ENCODE measurements at places on chromosomes 2 and 18.

- no peak for DNase-seq
These were observed 89.7 kb downstream of the SPTBN1 start for GRCh38 chr2:54545702-54546450.

- no peak for DNase-seq
These were observed 63.9 kb upstream of the CREB1 start for GRCh38 chr2:207465894-207466293.

GRCh38 chr2:233857511-233858141 is 3.3 kb upstream of the HJURP start:
- DNase-seq: peak; percentile 54

- no peak for DNase-seq
These were observed 241.3 kb upstream of the ZNF804A start for GRCh38 chr2:184357033-184357432.

DNA sequence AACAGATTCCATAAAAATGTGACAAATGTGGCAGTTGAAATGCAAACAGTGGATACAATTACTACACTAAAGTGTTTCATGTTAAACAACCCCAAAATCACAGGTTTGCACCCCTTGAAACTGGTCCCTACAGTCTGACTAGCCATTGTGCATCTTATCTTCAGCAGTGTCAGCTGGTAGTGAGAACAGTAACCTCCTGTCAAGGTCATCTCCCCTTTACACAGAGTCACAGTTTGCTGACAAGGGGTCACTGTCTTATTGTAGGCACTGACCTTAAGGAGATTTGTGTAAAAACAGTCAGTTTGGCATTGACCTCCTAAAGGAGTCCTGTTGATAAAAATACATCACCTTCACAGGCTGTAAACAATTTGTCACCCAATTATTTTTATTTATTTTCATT is 37.3 kb upstream of the TTC21B start:
- DNase-seq: no peak

DNA sequence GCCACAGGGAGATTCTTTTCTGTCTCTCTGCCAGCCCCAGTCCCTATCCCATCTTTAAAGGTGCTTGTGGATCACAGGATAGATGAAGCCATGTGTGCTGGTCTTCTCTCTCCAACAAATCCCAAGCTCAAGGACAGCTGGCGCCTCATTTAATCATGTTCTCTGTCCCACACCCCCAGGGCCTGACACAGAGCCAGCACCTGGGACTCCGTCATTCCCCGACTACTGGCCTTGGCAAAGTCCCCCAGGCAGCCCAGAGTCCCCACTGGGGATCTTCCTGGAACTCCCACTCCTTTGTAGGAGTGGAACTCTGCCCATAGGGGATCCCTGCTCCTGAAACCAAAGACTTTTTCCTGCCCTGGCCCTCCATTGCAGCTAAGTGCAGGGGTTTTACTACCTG is 60.8 kb downstream of the MTHFD2 start:
- DNase-seq: no peak

DNA sequence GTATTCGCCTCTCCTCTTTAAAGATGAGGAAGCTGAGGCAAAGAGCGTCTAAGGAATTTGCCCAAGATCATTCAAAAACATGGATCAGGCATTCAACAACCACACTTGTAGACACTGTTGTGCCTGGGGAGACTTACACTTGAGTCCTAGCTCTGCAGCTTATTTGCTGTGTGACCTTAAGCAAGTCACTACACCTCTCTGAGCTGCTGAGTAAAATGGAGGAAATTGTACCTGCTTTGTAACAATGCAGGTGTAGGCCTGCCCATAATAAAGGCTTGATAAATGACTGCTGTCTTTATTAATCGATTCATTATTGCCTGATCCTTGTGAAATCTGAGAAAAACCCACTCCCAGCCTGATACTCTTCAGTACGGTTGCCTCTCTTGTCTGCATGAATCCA is 30.8 kb downstream of the EN1 start:
- no peak for DNase-seq

- no peak for DNase-seq
These were observed 90.1 kb upstream of the TGFA start for GRCh38 chr2:70643715-70644114.

- DNase-seq: no peak
These were observed 95.9 kb upstream of the GRB14 start for GRCh38 chr2:164717000-164717803.

DNA sequence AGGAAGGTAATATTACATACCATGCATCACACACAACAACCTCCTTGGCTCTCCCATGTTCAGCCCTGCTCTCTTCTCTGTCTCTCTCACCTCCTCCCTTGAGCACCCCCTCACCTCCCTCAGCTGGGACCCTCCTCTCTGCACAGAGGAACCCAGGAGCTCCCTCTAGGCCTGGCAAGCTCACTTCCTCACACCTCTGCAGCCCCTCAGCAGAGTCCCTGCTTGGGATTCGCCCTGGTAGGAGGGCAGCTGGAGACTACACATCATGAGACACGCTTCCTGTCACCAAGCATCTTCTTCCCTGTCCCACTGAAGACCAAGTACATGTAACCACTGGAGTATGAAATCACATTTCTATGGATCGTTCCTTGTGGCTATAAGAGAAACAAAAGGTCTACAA is 51.0 kb downstream of the ADD2 start:
- no peak for DNase-seq

GRCh38 chr2:180907731-180908130 is 72.7 kb upstream of the UBE2E3 start:
- DNase-seq: no peak

GRCh38 chr18:30489890-30490643 is 552.5 kb downstream of the DSC3 start:
- no peak for DNase-seq

DNA sequence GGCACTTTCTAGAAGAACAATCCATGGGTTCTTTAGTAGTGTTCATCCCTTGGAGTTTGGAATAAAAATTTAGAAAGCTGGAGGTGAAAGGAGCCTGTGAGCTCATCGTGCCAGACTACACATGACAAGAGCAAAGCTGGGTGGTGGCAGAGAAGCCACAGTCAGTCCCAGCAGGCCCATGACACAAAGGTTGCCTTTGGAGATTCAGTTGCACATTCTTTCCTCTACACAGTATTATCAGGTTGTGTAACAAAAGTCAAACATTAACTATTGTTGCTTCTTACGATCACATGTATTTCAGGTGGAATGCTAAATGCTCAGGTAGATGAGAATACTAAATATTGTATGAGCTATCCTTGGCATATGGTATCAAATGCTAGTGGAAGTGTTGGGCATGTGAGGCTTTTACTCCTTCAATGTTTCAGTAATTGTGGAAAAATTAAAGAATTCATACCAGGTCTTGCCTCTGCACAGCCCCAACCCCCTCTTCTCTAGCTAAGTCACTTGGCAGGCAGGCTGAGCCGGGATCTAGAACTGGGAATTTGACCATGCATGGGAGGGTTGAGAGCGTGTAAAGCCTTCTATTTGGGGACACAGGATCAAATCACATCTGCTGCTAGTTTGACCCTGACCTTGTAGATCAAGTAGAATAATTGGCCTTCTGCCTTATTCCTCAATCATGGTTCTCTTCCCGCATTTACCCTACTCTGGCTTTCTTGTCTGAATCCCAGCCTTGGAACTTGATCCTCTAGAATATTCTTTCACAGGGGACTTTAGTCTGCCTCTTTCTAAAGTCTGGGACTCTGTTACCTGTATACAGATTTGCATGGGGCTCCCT is 230.9 kb downstream of the GCA start:
- DNase-seq: no peak

- DNase-seq: no peak
These were observed 13.1 kb downstream of the TGIF1 start for GRCh38 chr18:3463051-3463450.

- DNase-seq: no peak
These were observed 199.4 kb upstream of the RASGRP3 start for GRCh38 chr2:33277002-33277426.

DNA sequence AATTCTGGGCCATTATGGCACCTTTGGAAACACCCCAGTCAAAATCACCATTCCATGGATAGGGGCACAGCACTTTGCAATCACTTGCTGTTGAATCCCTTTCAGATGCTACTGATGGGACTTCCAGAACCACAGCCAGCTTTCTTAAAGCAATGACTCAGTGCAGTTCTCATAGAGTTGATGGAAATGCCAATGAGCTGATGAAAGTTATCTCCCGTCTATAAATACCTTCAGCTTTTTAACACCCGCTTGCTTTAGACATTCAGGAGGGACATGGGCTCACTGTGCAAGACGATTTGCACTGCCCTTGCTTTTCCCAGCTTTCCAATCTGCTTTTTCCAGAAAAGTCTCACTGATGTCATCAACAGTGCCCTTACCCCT is 66.7 kb upstream of the RPL31 start:
- no peak for DNase-seq

GRCh38 chr2:170433448-170433847 is 255.5 kb downstream of the MYO3B start:
- DNase-seq: no peak

GRCh38 chr2:12990523-12990922 is 273.8 kb downstream of the TRIB2 start:
- DNase-seq: no peak

DNA sequence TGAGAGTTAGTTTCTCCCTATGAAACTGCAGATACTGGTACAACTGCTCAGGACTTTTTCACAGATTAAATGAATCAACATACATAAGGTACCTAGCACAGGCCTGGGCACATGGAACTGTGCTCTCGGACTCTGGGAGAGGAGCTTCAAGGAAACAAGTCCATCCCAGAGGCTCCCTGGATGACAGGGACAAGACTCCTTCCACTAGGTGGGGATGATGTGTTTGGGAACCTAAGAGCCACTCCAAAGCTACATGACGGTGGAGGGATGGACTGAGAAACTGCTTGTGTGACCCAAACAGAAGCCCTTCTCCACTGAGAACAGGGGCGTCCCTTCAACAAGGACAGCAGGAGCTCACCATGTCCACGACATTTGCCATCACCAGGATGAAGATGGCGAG is 37.1 kb downstream of the CENPO start:
- DNase-seq: no peak

DNA sequence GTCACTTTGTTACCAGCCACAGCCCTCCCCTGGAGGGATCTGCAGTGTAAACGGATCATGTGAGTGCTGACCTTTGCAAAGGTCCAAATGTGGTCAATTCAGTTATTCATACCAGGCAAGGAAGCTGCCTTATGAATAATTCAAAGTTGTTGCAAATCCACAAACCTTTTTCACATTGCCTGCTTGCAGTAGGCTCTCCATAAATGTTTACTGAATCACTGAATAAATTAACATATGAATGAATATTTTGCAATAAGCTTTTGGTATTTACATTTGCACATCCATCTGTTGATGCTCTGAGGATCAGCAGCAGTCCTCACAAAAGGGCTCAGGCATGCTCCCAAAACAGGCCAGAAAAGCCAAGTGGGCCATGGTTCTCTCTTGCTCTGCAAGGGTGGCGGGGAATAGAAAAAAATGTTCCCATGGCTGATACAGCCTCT is 156.8 kb downstream of the VAPA start:
- no peak for DNase-seq

DNA sequence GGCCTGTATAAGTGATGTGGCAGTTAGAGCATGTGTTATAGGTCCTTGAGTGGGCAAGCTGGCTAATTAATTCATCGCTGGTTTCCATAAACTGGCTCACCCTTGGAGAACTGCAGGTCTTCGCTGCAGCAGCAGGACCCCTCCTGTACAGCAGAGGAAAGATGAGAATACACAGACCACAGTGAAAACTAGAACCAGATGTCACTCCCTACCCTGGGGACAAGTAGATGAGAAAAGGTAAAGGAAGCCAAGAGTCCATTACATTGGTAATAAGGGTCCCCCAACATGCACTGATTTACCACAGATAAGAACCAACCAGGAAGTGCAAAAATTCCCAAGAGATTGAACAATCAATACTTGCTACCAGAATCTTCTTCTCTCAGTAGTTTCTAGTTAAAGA is 415.6 kb upstream of the LYPD1 start:
- no peak for DNase-seq

DNA sequence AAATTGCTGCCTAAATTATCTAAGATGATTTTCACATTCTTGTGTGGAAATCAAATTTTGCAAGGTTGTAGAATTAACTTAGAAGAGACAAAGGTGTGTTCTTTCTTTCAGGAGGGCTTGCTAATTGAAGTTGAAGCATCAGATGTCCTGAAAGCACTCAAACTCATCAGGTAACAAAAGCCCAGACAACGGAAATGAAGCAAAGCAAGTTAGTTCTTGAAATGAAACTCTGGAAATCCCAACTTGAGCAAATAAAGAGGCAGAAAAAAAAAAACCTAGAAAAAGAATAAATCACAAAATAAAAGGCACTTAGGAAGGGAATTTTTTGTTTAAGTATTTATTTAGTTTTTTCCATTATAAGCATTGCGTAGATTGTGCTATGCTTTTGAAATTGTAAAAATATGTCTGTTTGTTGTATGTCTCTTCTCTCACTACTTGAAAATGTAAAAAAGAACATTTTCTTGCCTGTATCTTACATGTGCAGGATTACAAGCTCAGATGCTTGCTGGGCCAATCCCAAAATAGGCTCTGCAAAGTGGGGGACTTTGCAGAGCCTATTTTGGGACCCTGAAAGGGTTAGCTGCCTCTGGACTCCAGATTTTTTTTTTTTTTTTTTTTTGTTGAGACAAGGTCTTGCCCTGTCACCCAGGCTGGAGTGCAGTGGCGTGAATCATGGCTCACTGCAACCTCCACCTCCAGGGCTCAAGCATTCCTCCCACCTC is 46.7 kb downstream of the FAM161A start:
- no peak for DNase-seq

- DNase-seq: peak; percentile 66
These were observed 18.0 kb downstream of the ARID5A start for GRCh38 chr2:96554293-96555145.

DNA sequence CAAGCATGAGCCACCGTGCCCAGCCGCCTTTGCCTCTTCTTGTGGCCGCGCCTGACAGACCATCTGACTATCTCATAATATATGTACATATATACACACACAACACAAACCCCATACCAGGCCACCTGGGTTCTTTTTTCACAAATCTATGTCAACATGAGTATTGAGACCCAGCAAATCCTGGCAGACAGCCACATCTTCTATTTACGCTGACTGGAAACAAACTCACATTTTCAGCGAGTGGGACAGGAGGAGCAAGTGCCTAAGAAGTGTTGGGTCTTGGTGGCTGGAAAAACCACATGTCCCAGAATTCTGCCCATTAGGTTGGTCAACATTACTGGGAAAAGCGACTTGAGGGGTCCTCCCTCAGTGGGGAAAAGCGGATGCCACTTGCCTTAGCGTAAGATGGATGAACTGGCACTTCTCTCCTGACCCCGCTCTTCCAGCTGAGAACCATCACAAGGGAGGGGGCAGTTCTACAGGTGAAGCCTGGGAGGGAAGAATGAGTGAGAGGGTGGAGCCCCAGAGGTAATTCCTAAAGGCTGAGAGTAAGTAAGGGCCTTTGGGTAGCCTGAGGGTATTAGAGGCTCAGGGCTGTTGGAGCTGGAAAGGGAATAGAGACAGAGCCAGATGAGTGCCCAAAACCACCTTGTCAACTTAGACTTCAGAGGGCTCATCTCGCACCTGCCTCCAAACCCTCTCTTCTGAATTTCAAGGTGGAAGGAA is 1.9 kb downstream of the SCYGR3 start:
- no peak for DNase-seq

Measured in CD4-positive, alpha-beta T cell treated with Interleukin-15 for 4 hours (primary cell).